ENCODE measurements at places on chromosomes 3 and 15.

DNA sequence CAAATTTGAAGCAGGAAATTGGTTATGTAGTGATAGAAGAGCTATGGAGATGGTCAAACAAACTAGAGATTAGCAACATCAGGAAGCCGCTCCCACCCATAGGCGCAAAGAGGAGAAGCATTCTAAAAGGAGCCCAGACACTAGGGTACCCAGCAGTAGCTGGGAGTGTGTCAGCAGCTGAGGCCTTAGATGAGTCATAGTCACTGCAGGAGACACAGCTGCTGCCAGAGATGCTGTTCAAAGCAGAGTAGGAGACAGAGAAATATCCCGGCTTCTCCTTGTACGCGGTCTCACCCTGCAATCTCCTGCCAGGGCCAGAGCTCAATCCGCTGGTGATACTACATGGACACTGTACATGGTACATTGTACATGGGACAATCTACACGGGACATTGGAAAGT is 61.9 kb downstream of the VGLL3 start:
- DNase-seq = no peak

DNA sequence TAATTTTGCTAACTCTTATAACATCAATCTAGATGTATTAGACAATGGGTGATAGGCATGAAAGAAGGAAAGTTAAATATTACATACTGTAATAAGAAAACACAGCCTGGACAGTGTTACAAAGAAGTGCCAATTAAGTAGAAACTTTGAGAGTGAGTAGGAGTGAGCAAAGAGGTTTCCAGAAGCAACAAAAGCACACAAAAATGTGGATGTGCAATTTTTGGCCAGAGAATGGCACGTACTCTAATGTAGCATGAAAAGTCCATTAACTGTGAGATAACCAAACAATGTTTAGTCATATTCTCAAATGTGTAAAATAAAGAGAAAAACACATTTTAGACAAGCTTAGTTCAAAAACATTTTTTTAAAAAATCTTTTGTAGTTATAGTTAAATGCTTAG is 567.3 kb downstream of the ROBO1 start:
- no peak for DNase-seq

- DNase-seq = no peak
Observed at GRCh38 chr15:52005748-52006701, 13.0 kb upstream of the MAPK6 start.

- no peak for DNase-seq
Observed at GRCh38 chr15:70453766-70454165, 309.6 kb downstream of the UACA start.

DNA sequence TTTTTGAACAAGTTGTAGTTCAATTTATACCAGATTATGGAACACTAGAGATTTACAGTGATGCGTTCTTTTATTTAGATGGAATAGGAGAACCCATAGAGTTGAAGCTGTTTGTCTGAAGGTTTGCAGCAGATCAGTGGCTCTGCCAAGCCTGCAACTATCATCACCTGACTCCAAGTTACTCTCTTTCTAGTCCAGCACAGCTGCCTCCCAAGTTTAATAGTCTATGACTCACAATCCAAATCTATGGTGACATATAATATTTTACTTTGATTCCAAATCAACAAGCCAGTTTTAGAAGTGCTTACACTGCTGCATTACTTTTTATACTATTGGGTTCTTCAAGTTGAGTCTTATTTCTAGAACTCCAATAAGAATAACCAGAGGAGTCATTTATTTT is 400.4 kb downstream of the LPP start:
- DNase-seq = no peak

Data from non-pigmented ciliary epithelial cell (primary cell).